NCI-H2081 (cell line): ENCODE measurements at places on chromosomes 2 and 18.

- no peak for DNase-seq
Observed at GRCh38 chr18:50776383-50776782, 43.4 kb downstream of the MRO start.

DNA sequence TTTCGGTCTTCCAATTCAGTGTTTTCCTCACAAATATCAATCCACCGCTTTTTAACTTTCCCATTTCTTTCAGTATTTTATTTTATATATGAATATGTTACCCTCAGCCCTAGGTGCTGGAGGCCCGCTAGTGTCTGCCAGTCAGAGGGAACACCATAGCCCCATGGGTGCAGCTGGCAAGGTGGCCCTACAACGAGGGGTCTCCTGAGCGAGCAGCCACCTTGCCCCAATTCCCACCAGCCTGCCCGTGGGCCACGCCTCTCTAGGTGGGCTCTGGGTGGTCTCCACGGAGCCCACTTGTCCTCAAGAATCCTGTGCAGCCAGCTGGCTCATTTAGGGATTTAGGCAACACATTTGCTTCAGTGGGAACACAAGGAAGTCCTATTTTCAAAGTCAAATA, 72.5 kb upstream of the RGPD5 start:
- DNase-seq = no peak

DNA sequence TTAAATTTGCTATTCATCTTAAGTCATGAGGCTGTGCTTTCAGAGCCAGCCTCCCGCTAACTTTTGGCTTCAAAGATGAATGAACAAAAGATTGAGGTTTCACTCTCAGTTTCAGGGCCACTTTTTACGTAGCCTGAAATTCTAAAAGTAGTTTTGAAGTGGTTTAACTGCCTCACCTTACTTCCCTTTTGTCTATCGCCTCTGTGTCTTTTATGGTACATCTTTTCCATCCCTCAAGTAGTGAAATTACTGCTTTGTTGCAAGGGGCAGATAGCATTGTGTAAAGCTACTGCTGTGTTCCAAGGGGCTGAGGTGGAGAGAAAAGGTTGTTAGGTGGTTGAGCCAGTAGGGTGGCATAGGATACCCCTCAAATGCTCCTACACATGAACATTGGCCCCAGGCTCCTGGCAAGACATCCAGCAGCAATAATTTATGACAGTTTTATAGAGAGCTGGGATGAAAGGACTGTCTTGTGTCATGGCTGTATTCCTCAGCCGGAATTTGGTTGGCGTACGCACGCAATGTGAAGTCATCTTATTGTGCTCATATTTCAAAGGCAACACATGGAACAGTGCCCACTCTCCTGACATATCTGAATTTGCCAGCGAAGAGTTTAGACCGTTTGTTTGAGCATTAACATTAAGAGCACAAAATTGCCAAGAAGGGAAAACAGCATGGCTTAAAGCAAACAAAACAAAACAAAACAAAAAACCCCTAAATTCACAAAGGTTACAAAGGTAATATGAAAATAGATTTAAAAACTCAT, 32.2 kb downstream of the QPCT start:
- DNase-seq = peak; percentile 42

GRCh38 chr2:231616296-231616695, 23.6 kb downstream of the TEX44 start:
- DNase-seq = no peak

DNA sequence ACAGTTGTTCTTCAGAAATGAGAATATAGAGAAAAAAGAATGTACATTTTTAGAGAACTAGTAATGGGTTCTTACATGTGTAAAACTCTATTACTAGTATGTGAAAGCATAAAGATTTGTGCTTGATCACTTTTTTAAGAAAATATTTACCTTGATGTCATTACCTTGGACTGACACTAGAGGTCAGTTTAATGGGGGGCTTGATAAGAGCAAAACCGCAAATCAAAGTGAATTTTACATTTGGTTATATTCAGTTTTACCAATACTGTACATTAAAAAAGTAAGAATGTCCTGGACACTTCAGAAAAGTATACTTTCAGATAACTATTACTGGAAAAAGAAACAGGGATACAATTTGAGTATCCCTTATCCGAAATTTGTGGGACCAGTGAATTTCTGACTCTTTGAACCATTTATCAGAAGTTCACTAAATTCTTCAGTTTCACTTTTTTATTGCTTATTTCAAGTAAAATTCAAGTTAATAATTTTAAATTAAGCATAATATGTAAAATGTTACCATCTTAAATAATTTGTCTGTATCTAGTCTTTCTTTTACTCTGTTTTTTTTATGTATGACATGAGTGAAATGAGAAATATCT, 1149.5 kb downstream of the DSC3 start:
- no peak for DNase-seq

- DNase-seq = peak; percentile 9
Observed at GRCh38 chr2:137348301-137348700, 583.0 kb downstream of the THSD7B start.

- no peak for DNase-seq
Observed at GRCh38 chr2:232698556-232699091, 1.5 kb downstream of the GIGYF2 start.

DNA sequence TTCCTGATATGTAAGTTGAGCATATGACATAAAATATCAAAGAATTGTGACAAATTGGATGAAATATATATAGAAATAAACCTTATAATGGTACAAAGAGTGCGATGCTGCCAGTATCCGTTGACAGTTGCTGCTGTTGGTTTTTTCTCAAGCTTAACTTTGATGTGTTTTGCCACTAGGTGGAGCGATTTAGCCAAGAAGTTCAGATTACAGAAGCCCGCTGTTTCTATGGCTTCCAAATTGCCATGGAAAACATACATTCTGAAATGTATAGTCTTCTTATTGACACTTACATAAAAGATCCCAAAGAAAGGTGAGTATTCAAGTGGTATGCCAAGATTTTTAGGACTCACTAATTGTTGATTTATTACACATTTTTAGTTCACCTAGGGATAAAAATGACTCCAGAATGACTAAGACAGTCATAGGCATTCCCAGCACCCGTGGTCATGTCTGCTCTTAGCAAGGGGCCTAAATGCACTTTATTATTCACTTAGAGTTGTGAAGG, 2.1 kb downstream of the RRM2 start:
- peak; percentile 81 for DNase-seq

DNA sequence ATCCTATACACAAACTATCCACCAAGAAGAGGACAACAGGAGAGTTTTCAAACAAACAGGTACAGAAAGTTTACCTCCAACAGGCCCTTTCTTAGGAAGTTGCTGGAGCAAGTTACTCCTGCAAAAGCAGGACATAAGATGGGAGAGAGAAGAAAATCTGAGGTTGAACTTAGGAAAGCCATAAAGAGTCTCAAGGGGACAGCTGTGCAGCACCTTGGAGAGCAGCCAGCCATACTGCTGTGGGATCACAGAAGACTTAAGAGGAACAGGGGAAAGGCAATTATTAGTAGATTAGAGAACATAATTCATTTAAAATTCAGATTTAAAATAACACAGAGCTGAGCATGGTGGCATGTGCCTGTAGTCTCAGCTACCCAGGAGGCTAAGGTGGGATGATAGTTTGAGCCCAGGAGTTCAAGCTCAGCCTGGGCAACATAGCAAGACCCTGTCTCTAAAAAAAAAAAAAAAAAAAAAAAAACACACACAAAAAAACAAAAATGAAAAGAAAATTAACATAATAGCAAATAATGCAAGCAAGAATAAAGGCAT, 148.1 kb upstream of the SIX3 start:
- no peak for DNase-seq

- DNase-seq = no peak
Observed at GRCh38 chr2:121903037-121903689, 147.7 kb downstream of the TSN start.

GRCh38 chr2:152594022-152594766, 123.1 kb downstream of the PRPF40A start:
- DNase-seq = no peak

DNA sequence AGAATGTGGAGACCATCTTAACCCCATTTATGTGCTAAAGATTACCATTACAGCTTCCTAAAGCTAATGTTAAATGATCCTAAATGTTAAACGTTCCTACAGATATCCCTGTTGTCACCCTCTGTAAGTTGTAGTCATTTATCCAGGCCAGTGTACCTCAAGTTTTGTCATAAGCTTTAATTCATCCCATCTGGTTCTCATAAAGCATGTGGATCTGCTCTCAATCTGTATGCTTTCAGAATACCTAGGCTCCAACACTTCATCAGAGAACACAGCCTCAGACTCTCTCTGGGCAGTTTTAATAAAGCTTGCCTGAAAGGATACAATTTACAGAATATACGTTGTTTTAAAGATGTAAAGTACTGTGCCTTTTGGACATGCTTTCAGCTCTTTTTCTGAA, 4.2 kb upstream of the CCDC178 start:
- no peak for DNase-seq

DNA sequence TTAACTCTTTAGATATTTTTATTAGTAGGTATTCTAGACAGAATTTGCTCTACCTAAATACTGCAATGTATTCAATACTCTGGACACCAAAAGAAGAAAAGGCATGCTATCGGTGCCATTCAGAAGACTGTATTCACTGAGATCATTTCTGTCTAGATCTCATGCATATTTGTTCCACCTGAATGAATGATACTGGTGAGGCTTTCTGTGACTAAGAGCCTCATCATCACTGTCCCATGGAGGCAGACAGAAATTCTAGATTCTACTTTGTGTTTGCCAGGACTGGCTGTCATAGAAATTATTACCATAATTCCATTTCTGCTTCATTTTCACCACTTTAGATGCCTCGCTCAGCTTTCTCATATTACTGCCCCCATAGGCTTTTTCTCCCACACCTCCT, 340.7 kb downstream of the MBD2 start:
- DNase-seq = no peak

DNA sequence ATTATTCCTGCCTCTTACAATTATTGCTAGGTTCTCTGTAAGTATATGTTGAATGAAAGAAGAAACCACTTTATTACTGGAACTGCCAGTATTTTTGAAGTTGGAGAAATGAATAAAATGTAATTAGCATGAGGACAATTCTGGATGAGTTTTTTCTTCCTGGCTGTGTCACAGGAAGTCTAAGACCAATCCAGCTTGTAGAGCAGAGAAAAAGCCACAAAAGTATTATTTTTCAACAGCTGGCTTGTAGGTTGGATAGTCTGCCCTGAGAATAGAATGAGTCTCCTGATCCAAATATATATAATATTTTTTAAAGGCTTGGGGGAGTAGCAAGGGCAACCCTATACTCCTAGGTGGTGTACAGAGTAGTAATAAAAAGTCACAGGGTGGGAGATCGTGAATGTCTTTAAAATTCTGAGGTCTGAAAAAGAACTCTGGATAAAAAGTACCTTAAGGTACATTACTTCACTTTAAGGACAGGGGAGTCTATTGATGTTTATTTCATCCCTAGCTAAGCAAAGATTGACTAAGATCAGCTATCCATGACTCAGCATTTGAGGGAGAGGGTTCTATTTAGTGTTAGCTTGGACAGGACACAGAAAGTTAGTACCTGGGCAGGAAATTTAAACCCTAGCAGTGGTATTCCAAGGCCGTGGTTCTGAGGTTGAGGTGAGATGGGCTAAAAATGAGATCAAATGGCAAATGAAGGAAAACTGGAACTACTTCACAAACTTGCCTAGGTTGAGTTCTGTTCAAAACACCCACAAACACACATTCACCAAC, 31.7 kb downstream of the SLC40A1 start:
- no peak for DNase-seq

- DNase-seq = no peak
Observed at GRCh38 chr2:230050136-230050535, 18.6 kb downstream of the SLC16A14 start.

DNA sequence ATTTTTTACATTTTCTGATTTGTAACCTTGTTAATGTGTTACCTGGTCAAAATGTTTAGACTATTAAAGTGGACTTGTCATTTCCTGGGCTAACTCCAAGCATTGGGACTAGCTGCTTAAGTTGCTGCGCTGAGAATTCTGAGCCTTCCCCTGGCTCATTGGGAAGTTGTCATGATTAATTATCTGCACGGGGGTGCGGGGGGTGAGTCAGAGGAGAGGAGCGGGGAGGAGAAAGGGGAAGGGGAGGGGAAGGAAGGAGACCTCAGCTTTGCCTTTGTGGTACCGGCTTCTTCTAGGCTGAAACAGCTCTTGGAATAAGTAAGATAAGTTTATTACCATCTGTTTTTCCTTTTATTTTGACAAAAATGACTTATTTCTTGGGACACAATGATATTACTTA, 52.9 kb upstream of the APCDD1 start:
- DNase-seq = no peak

GRCh38 chr2:20622296-20622686, 28.6 kb downstream of the HS1BP3 start:
- DNase-seq = no peak

- no peak for DNase-seq
Observed at GRCh38 chr2:2744107-2744506, 413.0 kb upstream of the MYT1L start.

- no peak for DNase-seq
Observed at GRCh38 chr2:125408874-125409538, 1247.0 kb upstream of the GYPC start.

DNA sequence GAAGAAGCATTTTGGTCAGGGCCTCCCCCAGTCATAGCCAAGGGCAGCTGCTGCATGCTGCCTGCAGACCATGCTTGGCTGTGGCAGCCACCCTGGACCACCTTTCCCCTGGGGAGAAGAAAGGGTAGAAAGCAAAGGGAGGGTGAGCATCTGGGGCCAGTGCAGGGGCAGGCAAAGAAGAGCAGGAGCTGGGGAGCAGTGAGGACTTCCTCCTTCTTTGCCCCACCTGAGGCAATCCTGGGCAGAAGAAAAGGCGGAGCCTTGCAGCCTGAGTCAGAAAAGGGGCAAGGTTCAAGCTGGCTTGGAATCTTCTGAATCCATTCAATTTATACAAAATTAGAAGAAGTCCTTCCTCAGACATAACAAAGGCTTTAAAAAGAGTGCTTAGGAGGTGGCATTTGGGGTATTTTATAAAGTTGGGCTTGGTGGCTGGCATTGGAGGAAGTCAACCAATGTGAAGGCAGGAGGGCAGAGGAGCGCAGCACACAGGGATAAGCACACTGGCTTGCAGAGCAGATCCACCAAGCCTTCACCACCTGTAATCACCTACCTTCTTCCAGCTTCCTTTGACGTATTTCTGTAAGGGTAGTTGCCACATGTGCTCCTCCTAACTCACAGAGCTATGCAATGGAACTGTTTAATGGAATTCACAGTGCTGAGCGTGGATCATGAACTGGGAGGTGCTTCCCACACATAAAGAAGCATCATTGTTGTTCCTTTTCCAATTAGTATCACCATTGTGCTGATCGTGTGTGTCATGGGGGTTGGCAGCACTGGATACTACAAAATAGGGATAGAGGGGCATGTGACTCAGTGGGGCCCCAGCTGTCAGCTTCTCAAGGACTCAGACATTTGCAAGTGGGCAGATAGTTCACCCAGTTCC, 154.4 kb upstream of the EPAS1 start:
- no peak for DNase-seq

- peak; percentile 77 for DNase-seq
Observed at GRCh38 chr2:134508391-134508790, 210.4 kb downstream of the TMEM163 start.
